ENCODE measurements at places on chromosomes 1 and 21.

DNA sequence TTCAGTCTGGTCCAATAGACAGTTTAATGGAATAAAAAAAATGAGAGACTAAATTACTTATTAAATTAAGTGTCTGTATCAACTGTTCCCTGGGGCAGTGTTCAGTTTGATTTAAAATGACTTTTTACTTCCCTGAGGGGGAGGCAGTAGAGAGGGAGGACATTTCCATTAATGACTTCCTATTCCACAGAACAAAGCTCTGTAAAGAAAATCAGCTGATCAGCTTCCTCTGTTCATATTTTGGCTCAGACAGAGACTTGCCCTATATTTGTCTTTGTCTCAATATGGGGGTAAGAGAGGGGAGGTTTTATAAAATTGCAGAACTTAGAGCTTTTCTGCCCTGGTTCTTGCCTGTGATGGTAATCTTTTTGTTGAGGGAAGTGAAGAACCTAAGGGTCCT is 8.4 kb downstream of the CFAP126 start:
- no peak for DNase-seq

- DNase-seq, result no peak
Measured at GRCh38 chr1:248631354-248632008, 3.4 kb downstream of the OR2T11 start.

- DNase-seq, result no peak
Measured at GRCh38 chr1:77076759-77077158, 142.5 kb downstream of the PIGK start.

GRCh38 chr1:246597340-246597739 is 31.1 kb downstream of the CNST start:
- no peak for DNase-seq

- no peak for DNase-seq
Measured at GRCh38 chr1:101587741-101588140, 350.9 kb downstream of the S1PR1 start.

All from G401 (cell line).